ENCODE measurements at places on chromosomes 13 and 19.

- no peak for DNase-seq
Measured at GRCh38 chr13:61608138-61608537, 192.5 kb upstream of the PCDH20 start.

GRCh38 chr13:113981194-113981605 is 7.3 kb upstream of the C13orf46 start:
- DNase-seq = peak; percentile 78

GRCh38 chr19:16892436-16892835 is 3.6 kb downstream of the F2RL3 start:
- no peak for DNase-seq

DNA sequence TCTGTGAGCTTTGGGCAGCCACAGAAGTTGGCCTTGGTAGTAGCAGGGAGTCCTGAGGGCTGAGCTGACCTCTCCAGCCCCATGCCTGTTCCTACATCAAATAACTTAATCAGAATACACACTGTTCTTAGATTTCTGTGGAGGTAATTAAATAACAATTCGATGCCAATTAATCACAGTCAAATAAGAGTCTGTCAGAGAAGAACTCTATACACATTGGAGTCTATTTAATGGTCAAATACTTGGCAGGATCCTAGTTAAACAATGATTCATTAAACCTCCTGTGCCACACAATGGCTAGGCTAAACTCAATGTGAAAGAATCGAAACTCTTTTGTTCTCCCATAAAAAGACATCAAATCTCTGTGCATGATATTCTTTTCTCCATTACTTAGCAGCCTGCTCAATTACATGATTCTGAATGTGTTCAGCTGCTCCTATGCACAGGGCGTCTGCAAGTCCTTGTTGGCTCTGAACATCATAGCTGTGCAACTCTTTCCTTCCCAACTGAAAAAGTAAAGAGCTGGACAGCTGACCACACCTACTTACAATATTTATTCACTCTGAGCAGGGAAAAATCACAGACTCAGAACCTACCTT is 173.1 kb downstream of the ABCC4 start:
- DNase-seq = no peak

DNA sequence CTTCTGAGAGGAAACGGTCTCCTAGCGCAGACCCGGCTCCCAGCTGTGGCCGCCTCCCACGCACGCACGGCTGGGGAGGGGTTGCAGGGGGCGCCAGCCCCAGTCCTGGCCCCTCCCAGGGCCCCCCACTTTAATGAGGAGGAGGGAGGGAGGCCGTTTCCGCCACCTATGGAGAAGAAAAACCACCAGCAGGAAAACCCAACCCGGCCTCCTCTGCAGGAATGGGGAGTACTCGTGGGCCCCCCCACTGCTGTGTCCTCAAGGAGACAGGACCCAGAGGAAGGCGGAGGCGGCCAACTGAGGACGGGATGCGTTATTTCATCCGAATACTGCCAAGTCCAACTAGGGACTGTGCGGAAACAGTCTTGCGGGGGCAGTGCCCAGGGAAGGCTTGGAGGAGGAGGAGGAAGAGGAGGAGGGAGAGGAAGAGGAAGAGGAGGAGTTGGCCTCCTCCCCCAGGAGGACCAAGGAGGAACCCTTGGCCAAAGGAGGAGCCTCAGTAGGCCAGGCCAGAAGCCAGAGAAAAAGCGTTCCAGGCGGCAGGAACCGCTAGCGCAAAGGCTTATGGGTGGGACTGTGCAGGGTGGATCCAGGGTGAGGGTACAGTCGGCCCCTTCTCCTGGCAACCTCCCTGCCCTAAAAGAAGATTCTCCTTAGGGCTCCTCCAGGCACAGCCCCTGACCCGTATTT is 3.9 kb upstream of the SSBP4 start:
- no peak for DNase-seq

GRCh38 chr19:58274771-58275201 is 4.0 kb upstream of the ZNF8 start:
- peak; percentile 26 for DNase-seq

DNA sequence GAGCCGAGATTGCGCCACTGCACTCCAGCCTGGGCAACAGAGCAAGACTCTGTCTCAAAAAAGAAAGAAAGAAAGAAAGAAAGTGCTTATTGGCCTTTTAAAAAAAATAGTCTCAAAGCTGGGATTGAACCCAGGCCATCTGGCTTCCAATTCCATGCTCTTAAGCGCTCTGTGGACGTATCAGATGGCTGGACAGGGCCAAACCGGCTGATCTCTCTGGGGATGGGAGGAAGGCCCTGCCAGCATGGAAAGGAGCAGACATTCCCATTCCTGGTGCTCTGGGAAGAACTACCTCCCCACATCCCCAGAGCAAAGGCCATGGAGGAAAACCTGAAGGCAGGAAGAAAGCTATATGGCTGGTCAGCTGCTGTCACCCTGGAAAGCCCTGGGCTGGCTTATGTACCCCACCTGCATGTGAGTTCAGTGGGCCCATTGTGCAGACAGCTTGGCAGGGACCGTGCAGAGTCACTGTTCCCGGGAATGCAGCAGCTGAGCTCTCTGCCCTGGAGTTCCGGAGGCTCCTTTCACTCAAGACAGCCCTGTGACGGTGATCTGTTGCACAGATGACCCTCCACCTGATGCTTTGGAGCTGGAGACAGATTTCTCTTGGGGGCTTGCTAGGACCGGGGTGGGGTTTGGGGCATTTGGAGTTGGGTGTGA is 84.3 kb downstream of the SIPA1L3 start:
- no peak for DNase-seq

- DNase-seq = no peak
Measured at GRCh38 chr19:5050905-5051304, 82.0 kb downstream of the KDM4B start.

DNA sequence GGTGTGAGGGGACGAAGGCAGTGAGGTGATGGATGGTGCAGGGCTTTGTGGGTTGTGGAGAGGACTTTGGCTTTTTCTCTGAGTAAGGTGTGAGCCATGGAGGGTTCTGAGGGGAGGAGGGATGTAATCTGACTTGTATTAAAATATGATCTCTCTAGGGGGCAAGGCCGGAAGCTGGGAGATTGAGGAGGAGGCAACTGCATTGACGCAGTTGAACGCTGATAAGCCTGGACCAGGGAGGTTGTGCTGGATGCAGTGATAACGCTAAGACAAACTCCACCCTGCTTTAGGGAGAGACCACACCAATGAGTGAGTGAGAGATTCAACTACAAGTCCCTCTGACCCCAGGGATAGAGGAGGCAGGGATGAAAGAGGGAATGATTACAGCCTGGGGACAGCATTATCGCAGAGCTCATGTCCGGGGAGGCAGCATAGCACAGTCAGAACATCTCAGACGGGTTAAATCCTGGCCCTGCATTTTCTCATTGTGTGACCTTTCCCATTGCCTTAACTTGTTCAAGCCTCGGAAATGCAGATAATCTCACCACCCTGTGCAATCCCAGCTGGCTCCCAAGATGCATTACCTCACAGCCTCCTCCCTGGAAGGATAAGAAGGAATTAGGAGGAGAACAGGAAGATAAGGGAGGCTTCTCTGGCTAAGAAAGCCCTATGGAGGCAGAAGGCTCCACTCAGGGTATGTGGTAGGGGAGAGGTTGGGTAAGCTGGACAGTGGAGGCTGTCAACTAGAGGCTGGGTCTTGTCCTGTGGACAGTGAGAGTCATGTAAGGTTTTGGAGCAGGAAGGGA is 124.2 kb downstream of the CACNA1A start:
- DNase-seq = no peak

DNA sequence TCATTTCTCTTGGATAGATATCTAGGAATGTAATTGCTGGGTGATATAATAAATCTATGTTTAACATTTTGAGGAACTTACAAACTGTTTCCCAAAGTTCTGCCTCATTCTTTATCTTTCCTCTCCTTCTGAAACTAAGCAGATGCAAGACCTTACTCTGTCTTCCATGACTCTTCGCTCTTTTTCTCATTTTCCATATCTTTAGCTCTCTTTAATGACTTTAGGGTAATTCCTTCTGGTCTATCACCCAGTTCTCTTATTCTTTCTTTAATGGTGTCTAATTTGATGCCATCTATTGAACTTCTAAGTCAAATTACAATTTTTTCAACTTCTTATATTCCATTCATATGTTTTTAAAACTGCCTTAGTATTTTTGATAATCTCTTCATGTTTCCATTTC is 316.6 kb downstream of the POU4F1 start:
- no peak for DNase-seq

DNA sequence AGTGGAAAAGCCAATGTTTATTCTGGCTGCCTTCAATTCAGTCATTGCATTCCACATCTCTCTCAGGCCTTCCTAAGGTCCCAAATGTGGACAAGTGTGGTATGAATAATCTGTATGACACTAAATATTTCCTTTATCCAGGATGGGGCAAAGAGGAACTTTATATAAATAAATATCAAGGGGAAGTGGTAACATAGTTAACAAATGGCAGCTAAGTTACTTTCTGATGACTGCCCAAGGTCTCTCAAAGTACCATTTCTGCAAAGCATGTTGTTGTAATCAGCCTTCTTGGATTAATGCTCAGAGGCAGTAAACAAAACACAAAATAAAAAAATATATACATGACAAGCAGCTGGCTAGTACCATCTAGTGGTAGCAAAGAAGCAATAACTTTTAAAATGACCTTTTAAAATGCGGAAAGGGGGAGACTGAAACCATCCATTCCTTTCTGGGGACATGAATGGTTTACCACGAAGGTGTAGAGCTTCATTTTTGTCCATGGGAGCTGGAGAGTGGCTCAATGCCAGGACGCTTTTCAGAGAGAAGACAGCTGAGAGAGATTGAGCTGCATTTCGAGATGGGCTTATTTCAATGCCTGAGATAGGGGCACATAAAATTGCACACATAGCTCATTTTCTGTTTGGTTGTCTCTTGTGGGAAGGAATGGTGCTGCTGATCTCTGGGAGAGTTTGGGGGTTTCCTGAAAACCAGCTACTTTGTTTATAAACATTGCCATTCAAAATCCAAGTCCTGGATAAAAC is 259.2 kb downstream of the RFC3 start:
- DNase-seq = no peak

GRCh38 chr19:13906521-13906904 is 512 bp downstream of the CC2D1A start:
- DNase-seq = no peak

- no peak for DNase-seq
Measured at GRCh38 chr19:10288662-10289166, 1.0 kb upstream of the ICAM5 start.

- no peak for DNase-seq
Measured at GRCh38 chr19:49949742-49950589, 11.0 kb downstream of the SIGLEC11 start.

GRCh38 chr13:98845742-98846141 is 93.3 kb upstream of the SLC15A1 start:
- DNase-seq = no peak

DNA sequence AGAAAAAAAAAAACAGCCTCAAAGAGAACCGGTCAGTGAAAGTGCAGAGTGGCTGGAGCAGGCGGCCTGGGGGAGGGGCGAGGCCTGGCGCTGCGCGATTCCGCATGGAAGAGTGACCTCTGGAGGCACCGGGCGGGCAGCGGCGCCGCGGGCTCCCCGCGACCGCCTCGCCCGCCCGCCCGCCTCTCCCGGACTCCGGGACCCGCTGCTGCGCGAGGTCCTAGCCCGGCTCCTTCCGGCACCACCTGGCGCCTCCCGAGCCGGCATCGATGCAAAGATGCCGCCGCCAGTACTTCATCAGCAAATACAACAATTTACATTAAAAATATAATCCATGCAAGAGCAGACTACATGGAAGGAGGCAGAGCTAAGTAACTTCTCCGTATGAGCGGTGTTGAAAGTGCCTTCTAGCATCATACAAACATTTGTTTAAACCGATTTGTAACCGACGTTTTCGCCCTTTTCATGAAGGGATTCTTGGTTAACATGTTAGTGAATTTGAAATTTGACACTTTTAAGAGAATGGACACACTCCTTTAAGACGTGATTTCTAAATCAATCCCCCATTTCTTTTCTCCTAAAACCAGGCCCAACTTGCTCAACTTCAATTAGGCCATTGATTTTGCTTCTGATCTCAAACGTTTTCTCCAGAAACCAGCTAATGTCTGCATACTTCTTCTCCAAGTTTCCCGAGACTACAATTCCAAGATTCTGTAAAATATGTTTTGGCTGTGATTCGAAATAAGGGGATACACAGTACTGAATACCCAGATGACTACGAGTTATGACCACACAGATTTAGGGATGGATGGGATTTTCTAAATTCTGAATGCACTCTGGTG is 2.1 kb downstream of the EFNB2 start:
- no peak for DNase-seq

DNA sequence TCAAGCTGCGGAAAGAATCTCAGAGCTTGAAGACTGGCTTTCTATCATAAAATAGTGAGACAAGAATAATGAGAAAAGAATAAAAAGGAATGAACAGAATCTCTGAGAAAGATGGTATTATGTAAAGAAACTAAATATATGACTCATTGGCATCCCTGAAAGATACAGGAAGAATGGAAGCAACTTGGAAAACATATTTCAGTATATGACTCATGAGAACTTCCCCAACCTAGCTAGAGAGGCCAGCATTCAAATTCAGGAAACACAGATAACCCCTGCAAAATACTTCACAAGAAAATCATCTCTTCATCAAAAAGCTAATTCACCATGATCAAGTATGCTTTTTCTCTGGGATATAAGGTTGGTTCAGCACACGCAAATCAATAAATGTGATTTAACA is 2318.0 kb downstream of the PCDH9 start:
- peak; percentile 1 for DNase-seq

GRCh38 chr19:13843104-13843921 is 33.6 kb upstream of the NANOS3 start:
- no peak for DNase-seq
